ENCODE measurements at places on chromosomes 3 and 15.

- DNase-seq: peak; percentile 41
Observed at GRCh38 chr3:183774631-183775030, 50.7 kb downstream of the MAP6D1 start.

GRCh38 chr3:86147119-86147518, 843.8 kb downstream of the VGLL3 start:
- no peak for DNase-seq

- DNase-seq: no peak
Observed at GRCh38 chr15:61644550-61644949, 415.4 kb upstream of the RORA start.

DNA sequence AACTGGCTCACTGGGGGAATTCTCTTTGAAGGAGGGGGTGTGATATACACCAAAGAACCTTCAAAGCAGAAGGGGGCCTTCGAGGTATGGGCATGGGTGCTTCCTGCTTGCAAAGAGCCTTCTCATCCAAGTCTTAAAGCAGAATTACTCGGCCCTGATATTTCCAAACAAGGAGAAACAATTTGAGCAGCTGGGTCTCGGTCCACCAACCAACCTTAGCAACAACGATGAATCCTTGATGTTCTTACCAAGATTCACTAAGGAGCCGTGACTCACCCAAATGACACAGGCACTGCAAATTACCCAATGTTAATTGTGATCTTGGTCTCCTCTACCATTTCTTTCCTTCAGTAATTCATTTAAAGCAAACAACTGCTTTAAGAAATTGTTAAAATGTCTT, 7.7 kb downstream of the HOMER2 start:
- peak; percentile 64 for DNase-seq

- DNase-seq: no peak
Observed at GRCh38 chr3:14511623-14512280, 28.4 kb downstream of the GRIP2 start.

DNA sequence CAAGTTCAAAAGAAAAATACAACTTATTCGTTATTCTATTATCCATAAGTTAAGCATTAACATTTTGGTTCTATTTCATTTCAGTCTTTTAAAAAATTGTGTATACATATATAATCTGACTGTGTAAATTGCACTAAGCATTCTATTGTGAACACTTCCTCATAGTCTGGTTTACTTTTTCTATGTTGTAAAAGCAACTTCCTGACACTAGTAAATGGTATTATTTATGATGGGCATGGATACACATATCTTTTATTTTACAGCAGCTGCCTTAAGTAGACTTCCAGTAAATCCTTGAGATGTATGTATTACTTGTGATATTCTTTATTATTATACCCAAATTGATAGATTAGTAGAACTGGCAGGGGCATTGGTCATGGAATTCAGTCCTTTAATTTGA, 58.2 kb downstream of the FNDC3B start:
- DNase-seq: no peak

GRCh38 chr3:53940623-53941022, 49.0 kb upstream of the SELENOK start:
- no peak for DNase-seq

GRCh38 chr15:79562403-79562815, 130.3 kb downstream of the MINAR1 start:
- peak; percentile 15 for DNase-seq

DNA sequence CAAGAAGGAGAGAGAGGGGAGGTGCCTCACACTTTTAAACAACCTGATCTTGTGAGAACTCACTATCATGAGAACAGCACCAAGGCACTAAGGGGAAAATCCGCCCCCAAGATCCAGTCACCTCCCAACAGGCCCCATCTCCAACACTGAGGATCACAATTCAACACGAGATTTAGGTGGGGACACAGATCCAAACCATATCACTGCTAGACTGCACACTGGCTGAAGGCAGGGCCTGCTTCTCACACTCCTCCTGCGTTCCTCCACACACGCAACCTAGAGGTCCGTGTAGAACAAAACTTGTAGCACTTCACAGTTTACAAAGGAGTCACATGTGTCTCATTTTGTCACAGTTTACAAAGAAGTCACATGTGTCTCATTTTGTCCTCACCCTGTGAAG, 97.8 kb downstream of the DAPK2 start:
- no peak for DNase-seq

DNA sequence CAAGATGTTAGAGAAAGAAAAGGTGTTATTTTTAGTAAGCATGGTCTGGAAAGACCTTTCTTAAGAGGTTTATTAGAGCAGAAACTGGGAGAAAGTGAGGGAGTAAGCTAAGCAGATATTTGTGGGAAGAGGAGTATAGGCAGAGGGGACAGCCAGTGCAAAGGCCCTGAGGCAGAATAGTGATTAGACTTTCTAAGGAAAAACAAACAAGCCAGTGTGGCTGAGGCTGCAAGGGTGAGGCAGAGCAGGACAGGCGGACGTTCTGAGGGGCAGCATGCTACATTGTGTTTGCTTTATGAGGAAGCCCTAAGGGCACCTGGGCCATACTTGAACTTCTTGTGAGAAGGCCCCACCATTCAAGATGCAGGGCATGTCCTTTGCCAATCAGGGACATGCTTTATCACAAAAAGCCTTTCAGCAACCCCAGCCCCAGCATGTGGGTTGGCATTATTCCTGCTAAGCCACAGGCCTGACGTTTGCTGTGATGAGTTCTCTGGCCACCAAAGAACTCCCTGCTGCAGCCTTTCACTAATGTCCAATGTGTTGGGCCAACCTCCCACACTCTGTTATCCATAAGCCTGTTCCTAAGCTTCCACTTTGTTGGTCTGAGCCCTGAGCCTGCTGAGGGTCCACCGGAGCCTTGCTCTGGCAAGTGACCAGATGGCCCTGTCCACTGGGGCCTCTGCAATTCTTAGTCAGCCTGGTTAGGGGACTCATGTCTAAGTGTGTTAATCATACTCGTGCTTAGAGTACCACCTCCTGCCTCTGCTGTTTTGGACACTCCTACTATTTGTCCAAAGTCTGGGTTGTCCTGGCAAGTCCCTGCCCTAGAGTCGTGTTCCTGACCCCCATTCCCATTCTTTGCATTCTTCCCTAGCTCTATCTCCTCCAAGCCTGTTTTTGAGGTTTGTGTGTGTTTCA, 209.9 kb upstream of the CTNNB1 start:
- no peak for DNase-seq

- no peak for DNase-seq
Observed at GRCh38 chr15:65259367-65259797, 27.3 kb downstream of the PARP16 start.

DNA sequence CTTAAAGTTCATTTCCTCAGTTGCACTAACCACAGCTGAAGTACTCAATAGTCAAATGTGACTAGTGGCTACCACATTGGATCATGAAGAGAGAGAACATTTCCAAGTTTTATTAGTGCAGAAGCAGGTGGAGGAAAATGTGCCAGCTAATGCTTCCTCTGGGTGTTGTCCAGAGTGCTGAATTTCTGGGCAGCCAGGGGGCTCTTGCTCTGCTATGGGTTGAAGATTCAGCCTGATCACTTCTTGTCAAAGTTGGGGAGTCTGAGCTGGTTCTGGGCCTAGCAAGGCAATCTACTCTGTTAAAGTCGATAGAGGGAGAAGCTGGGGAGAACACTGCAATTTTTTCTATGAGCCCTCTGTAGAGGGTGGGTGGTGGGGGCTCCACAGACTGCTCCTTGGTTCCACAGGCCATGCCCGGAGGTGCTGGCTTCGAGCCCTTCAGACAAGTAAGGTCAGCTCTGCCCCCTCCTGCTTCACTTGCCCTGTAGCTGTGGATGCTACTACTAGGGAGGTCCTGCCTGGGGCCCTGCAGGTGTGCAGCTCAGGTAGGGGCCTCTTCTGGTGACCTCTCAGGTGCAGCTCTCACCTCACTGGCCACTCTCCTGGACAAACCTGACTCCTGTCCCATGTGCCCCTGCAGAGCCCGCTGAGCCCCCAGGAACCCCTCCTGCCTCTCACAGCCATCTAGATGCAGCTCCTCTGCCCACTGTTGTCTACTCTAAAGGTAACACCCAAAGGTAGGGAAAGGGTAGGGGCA, 8.2 kb downstream of the ALG3 start:
- peak; percentile 20 for DNase-seq

GRCh38 chr3:106530367-106530766, 661.6 kb upstream of the CBLB start:
- DNase-seq: no peak

- DNase-seq: no peak
Observed at GRCh38 chr3:171342200-171342599, 118.0 kb downstream of the TNIK start.
